Stimulated activated CD4-positive, alpha-beta T cell treated with anti-CD3 and anti-CD28 coated beads, Interleukin-15, amount 100 ng/mL, for 1 hour (primary cell): ENCODE measurements at places on chromosomes 6 and 20.

GRCh38 chr20:53711333-53712211, 117.9 kb upstream of the ZNF217 start:
- DNase-seq, result no peak

- DNase-seq, result no peak
Observed at GRCh38 chr6:120604510-120604909, 729.8 kb downstream of the TBC1D32 start.

DNA sequence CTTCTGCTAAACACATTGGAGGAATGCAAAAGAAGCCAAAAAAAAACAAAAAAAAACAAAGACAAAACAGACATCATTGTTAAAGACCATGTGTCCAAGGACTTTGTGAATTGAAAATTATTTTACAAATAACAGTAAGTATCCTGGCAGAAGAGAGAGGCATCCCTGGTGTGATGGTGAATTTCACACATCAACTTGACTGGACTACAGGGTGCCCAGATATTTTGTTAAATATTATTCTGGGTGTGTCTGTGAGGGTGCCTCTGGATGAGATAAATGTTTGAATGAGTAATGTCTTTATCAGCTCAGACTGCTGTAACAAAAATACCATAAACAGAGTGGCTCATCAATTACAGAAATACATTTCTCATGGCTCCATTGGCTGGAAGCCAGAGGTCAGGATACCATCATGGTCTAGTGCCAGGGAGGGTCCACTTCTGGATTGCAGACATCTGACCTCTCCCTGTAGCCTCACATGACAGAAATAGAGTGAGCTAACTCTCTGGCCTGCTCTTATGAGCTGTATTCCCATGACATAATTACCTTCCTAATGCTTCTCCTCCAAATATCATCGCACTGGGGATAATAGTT, 12.2 kb upstream of the C6orf118 start:
- no peak for DNase-seq

- peak; percentile 53 for DNase-seq
Observed at GRCh38 chr6:26521600-26522391, 16.4 kb upstream of the HMGN4 start.

GRCh38 chr6:89649682-89650081, 11.1 kb upstream of the LYRM2 start:
- DNase-seq, result no peak

- DNase-seq, result no peak
Observed at GRCh38 chr20:51034476-51034875, 11.6 kb upstream of the KCNG1 start.

DNA sequence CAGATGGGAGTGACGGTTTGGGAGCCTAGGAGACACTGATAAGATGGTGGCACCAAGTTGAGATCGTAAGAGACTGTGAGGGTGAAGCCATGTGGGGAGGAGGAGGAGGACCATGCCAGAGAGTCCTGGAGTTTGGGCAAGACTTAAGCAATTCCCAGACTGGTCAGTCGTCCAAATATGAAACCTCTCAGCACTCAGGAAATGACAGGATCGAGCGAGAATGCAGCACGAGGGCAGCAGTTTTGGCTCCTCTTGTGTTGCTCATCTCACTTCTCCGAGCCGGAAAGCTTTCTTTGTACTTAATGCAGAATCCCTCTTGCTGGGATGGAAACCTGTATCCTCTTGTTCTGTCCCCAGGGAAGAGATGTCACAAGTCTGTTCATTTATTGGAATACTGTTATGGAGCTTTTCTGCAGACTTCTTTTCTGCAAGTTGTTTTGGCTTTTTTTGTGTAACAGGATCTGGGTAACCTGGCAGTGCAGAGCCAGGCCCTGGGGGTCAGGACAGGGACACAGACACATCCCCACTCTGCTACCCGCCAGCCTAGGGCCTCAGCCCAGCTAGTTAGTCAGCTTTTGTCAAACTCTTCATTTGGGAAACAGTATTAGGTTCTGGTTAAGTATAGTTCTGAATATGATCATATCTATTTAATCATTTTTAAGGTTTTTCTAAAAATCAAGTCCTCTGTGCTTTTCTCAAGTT, 34.3 kb downstream of the FNDC1 start:
- DNase-seq, result no peak

DNA sequence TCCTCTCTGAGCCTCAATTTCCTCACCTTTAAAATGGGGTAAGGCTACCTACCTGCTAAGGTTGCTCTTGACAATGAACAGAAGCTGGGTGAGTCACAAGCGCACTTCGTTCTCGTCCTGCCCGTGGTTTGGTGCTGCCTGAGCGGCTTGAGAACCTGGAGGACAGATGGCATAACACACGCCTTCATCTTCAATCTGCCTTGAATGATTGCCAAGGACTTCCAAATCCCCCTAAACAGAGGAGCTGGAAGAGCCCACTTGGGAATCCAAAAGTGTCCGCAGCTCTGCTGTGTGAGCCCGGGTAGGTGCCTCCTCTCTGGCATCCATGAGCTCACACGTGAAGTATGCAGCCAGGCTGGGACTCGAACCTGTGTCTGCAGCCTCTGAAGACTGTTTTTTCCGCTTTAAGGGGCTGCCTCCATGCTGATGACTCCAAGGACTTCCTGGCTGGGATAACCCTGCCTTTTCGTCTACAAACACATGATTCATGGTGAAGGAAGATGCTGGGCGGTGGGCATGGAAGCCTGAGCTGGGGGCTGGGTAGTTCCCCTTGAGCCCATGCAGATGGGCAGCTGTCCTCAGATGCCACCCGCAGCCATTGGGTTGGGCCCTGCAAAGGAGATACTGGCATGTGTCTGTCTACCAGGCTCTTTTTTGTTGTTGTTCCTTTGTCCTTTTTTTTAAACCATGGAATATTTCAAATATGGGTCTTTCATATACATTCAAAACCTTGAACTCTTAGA, 25.3 kb upstream of the CSNK2A1 start:
- DNase-seq, result no peak
